ENCODE measurements at places on chromosomes 7 and 10.
A peak's percentile ranks its signal among the peaks of the same experiment; 100 is the strongest.

DNA sequence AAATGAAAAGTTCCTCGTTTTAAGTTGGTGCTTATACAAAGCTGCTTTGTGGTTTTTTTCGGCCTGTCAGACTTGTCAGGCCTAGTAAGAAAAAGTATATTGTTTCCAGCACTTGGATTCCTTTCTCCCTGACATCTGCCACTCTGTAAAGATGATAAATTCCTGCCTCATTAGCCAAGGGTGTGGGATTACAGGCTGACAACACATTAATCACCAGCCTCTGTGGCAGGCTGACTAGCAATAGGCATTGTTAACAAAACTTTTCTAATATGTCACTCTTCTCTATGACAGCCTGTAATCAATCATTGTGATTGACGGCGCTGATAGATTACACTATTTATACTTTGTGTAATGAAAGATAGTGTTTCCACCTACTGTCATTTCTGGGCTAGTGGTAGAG, 682.5 kb downstream of the LRMDA start:
- no peak for DNase-seq

GRCh38 chr10:123911866-123912265, 20.3 kb upstream of the CPXM2 start:
- no peak for DNase-seq

GRCh38 chr10:124496150-124496549, 34.5 kb downstream of the LHPP start:
- no peak for DNase-seq

DNA sequence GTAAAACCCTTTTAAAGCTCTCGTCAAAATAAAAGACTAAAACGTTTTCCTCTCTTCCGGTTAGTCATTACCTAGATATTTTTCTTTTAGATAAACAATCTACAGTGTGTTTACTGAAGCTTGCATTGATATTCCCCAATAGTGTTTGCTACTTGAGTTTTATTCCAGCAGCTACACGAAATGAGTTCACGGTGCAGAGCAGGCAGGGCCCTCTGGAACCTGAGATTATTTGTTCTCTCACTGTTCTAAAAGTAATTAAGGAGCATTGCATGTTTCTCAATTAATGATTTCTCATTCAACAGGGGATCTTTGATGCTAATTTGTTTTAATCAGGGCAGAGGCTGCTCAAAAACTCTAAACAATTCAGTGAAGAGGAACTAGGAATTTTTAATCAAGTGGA, 319.7 kb downstream of the GFRA1 start:
- no peak for DNase-seq

GRCh38 chr7:4884164-4884563, 648 bp upstream of the RADIL start:
- DNase-seq: no peak

DNA sequence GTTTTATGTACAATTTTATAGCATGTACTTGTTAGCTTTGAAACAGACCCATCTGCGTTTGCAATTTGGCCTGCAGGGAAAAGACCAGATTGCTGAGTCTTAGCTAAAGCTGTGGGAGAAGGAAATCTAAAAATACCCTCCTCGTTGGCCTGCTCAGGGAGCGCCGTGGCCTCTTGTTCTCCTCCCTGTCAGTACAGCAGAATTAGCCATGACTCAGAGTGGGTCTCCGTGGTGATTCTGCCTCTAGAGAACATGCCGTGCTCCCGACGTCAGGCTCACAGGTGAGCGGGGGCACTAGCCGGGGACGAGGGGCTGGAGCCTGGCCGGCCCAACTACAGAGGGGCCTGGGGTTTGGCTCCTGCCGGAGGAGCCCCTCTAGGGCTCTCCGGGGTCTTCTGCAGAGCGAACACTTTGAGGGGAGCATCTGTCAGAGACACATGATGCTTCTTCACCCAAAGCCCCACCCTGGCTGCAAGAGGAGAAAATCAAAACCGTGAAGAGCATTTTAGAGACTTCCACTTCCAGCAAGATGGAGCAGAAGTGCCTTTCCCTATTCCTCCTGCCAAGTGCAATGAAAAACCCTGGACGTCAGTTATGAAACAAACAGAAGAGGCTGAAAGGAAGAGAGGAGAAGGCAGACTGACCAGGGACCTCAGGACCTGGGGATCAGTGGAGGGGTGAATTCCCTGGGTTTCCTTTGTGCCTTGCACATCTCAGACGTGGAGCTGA, 98.9 kb downstream of the LHPP start:
- peak; percentile 78 for DNase-seq

GRCh38 chr10:310976-311639, 175.9 kb downstream of the ZMYND11 start:
- no peak for DNase-seq

DNA sequence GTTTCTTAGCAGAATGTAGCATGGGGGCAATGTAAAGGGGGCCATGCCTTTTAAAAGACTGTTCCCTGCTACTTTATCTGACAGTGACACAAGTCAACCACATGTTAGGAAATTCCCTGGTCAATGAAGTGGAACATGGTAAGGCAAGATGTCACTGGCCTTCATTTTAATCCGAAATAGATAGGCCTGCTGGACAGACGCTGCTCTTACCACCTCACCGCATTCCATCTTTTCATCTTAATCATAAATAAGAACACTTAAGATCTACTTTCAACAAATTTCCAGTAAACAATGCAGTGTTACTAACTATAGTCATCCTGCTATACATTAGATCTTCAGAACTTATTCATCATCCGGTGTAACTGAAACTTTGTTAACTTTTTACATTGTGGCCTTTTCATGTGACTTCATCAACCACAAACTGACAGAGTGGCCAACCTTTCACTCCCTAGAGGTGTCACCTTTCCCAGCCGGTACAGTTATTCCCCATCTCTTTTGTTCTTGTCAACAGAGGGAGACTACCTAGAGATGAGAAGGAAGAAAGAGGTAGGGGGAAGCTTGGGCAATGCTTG, 15.6 kb downstream of the ASB4 start:
- DNase-seq: no peak

DNA sequence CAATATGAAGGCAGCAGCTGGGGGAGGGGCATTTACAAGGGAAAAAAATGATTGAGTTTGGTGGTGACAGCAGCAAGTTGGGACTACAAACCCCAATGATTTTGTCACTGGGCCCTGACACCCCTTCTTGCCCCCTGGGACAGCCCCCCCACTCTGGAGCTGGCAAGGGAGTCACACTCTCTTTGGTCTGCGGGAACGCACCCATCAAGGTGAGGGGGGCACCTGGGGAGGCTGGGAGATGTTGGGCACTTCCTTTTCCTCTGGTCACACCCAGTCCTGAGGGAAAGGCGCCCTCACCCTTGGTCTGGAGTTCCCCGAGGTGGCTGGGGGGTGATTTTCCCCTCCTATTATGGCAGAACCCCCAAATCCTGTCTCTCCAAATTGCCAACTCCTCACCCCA, 24.4 kb downstream of the EPHB4 start:
- DNase-seq: no peak

All from head of caudate nucleus (tissue), 42 donors.